ENCODE measurements at places on chromosomes 6 and 20.

- no peak for DNase-seq
These were observed 20.7 kb upstream of the ZMYND8 start for GRCh38 chr20:47377122-47377722.

DNA sequence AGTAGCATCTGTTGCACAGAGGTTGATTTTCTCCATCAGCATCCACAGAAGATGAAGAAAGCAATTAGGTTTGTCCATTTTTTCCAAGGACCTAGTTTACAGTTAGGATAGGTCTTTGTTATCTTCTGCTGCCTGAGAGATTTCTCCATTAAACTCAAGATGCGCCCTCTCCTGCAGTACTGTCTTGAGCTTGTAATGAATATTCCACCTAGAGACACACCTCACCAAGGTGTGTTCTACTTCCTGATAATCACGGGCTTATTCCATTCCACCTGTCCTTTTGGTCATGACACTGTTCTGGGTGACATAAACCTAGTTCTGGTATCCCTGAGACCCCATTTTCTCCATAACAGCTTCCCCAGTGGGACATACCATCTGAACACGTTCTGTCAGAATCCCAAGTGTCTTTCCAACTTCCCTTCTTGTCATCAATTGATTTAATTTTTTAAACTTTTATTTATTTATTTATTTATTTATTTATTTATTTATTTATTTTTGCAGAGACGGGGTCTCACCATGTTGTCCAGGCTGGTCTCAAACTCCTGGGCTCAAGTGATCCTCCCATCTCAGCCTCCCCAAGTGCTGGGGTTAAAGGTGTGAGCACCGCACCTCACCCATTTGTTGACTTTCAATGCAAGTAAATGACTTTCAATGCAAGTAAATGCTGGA lies 75.6 kb upstream of the HS3ST5 start:
- no peak for DNase-seq

GRCh38 chr6:96794980-96795379 lies 42.3 kb downstream of the GPR63 start:
- no peak for DNase-seq

GRCh38 chr6:150006961-150007464 lies 18.3 kb downstream of the RAET1L start:
- DNase-seq, result peak; percentile 66

DNA sequence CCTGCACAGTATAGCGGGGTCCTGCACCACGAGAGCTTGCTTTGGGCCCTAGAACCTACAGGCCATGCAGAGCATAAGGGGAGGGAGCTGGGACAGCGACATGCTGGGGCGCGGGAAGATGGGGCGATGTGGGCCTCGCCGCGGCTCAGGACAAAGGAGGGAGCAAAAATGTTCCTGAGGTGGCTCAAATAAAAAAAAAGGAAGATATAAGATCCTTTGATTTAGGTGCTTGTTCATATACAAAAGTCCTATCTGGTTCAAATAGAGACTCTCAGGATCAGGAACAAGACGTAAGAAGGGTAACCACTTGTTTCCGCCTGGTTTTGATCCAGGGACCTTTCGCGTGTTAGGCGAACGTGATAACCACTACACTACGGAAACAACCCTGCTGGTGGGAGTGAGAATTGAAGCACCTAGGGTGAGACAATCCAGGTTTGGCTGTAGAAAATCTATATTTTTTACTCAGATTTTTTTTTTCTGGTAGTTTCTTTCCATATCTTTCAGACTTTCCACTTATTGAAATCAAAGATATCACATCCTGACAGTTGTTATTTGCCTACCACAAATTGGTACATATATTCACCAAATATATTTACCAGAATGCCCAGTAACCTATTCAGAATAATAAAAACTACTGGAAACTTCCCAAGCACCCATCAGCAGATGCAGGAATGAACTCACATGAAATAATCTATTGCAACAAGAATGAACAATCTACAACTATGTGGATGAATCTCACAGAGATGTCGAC lies 177.9 kb upstream of the ZNF184 start:
- peak; percentile 76 for DNase-seq

GRCh38 chr6:36912586-36912985 lies 26.8 kb downstream of the C6orf89 start:
- DNase-seq, result peak; percentile 76

GRCh38 chr6:28841290-28841689 lies 82.5 kb downstream of the TRIM27 start:
- DNase-seq, result no peak

DNA sequence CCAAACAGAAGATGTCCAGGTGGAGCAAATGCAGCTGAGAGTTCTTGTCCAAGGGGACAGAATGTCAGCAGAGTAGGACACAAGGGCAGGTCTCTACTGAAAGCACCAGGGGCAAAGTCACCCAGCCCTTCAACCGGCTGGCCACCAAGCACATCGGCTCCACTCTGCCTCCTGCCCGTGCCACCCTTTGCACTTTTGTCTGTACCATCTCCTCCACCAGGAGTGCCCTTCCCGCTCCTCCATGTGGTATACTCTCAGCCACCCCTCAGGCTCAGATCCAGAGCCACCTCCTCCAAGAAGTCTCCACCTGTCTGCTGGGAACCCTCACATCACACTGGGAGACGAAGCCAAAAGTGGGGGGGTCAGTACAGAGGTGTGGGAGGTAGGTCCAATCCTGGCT lies 4.1 kb upstream of the HSPA12B start:
- DNase-seq, result no peak

- DNase-seq, result no peak
These were observed 1.3 kb downstream of the PI16 start for GRCh38 chr6:36955671-36956445.
